RPMI7951 (cell line): ENCODE measurements at places on chromosomes 3 and 15. TPM values are rescaled to one million over a fixed set of nuclear protein-coding genes. Genes with fewer than 3 reads are reported as not detected.

DNA sequence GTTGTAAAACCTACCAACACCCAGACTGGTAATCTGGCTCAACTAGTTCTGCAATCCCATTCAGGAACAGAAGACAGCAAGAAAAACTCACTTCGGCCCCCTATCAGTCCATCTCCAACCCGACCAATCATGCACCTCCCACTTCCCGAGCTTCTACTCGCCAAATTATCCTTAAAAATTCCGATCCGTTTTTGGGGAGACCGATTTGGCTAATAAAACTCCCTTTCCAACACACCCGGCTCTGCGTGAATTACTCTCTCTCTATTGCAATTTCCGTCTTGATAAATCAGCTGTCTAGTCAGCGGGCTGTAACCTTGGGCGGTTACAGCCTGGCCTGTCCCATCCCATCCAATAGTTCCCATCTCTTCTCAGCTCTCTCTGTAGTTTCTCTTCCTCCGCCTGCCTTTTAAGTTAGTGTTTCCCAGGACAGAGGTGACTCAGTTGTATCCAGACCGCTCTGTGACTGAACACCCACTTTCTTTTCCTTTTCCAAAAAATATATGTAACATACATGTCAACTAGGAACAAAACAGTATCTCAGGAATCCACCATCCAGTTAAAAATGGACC lies 780 bp upstream of the ACAD9 start:
- DNase-seq = peak; percentile 78

DNA sequence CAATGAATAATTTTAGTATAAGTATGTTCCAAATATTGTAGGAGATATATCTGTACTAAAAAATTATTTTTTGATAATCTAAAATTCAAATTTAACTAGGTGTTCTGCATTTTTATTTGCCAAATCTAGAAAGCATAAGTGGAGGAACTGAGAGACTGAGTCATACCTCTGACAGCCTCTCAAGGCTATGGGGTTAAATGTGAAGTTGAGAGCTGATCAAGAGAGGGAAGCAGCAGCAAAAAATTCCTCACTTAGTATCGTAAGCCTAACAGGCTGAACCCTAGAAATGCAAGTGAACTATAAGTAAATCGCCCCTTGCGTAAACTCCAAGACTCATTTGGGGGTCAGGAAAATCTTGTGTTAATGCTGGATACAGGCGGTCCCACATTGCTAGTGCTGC lies 12.8 kb upstream of the TOPAZ1 start:
- no peak for DNase-seq

- peak; percentile 50 for DNase-seq
These were observed 8.4 kb downstream of the ABHD2 start for GRCh38 chr15:89096664-89097063.

- no peak for DNase-seq
These were observed 244.5 kb downstream of the ZIC4 start for GRCh38 chr3:147161833-147162232.

- DNase-seq = no peak
These were observed 33.5 kb downstream of the GJD2 start for GRCh38 chr15:34721157-34721801.

DNA sequence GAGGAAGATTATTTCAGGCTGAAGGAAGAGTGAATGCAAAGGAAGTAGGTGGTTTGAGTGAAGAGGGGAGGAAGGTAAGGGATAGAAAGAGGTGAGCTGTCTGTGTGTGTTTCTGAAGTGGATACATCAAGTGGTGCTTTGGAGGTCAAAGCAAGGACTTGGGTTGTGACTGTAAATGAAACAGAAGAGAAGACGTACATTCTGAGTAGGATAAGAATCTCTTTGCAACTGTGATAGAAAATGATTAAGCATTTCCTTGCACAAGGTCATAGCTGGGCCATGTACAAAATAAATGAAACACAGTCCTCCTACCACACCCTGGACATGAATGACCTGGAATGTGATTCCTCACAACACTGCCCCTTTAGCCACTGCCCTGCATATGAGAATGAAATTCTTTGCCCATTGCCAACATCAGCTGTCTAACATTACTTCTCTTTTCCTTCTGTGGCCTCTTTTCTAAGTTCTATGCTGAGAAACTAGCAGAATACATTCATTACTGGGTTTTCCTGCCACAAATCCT lies 28.3 kb upstream of the MINDY4B start:
- DNase-seq = peak; percentile 41

GRCh38 chr15:29133791-29134190 lies 135.8 kb downstream of the NSMCE3 start:
- no peak for DNase-seq

DNA sequence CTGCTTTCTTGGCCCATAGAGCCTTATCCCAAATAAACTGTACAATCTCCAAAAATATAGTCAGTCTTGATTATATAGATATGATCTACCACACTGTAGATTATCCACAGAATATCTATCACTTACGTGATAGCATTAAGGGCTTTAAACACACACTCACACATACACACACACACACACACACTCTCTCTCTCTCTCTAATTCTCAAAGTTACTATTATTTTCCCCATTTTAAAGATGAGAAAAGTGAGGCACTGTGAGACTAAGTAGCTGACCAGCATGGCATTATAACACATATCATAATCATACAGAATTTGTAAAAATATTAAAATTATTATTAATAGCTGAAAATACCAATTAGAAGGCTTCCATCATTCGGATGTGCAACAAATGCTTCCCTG lies 4.2 kb downstream of the TBC1D5 start:
- no peak for DNase-seq

- no peak for DNase-seq
These were observed 2.0 kb upstream of the NR1I2 start for GRCh38 chr3:119779731-119780383.

DNA sequence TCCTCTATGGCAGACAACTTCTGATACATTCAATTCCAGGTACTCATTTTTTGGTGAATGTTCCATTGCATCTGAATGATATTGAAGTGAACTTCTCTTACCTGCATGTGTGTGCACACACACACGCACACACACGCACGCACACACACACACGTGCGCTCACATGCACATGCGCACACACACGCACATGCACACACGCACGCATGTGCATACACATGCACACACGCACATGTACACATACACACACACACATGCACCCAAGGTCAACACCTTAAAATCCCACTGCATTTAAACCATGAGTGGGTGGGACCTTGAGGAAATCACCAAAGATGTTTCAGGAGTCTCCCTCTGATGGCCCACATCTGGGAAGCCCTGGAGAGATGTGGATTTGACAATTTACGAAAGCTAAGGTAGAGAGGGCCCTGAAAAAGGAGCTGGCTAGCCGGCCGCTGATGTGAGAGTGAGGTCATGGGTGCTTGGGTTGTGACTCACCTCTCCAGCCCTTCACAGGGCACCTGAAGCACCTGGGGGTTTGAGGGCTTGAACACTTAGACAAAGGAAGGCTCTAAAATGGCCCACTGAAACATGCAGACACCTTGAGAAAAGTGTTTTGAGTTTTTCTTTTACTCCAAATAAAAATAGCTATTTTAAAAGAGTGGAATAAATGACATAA lies 269.1 kb upstream of the LRRFIP2 start:
- DNase-seq = no peak

Gene ERC2
- 0.10 and 0.24 TPM in 2 replicates for total RNA-seq

Gene RETNLB
- not detected in 2 replicates for total RNA-seq

Gene GUCA1C
- not detected in 2 replicates for total RNA-seq

Gene GCSAM
- total RNA-seq = not detected in 2 replicates

Gene TMCO5A
- total RNA-seq = not detected in 2 replicates
